ENCODE measurements at places on chromosomes 5 and 9. TPM values are rescaled to one million over a fixed set of nuclear protein-coding genes. Genes with fewer than 3 reads are reported as not detected.

GRCh38 chr9:7561527-7562080, 238.0 kb downstream of the DMAC1 start:
- DNase-seq: no peak

DNA sequence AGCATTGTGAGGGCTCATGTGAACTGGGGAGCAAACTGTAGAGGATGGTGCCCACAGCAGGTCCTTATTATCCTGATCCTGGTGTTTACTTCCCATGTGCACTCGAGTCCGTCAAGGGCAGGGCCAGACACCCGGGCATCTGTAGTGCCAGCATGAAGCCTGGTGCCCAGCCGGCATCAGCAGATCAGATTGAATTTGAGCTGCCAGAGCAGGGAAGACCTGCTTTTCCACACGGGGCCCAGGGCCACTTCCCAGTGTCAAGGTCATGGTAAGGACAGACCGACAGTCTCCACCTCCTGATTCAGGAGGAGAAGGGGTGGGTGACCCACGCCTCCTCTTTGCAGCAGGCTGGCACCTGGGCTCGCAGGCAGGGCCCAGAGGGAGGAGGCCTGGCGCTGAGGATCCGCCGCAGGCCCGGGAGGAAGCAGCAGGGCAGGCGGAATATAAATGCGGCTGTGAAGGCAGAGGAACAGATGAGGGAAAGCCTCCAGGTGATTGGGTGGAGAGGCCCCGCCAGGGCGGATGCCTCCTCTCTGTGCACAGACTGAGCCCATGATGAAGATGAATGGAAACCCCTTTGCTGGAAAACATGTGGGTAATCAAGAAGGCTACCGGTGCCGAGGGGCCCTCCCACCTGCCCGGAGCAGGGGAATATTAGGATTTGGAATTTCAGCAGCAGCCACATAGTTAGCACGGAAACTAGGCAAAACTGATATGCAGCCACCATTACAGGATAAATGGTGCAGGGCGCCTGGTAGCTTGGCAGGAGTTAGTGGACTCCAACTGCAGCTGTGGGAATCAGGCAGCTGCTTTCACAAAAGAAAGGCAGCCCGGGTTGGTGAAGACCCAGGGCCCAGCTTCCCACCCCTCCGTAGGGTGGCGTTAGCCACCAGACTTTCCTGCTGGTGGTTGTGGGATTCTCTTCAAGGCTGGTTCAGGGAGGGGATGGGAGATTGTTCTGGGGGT, 114.9 kb downstream of the GAPVD1 start:
- no peak for DNase-seq

- no peak for DNase-seq
Observed at GRCh38 chr5:513216-514100, 10.8 kb downstream of the SLC9A3 start.

DNA sequence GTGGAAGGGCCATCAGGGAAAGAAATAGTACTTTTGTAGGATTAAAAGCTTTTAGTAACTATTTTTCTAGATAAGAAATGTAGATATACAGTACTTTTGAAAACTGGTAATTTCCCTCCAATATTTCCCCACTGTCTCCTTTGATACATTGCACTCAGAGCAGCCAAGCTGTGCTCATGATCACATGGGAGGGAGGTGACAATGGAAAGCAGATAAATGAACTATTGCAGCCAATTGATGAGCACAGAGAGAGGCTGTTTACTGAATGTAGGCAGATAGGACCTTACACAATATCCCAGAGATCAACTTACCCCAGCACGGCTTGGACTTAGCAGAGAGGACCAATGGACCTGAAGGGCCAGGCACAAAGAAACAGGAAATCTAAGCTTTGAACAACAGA, 178.0 kb upstream of the NREP start:
- DNase-seq: no peak

GRCh38 chr5:94140300-94140699, 398.9 kb upstream of the POU5F2 start:
- DNase-seq: no peak

- no peak for DNase-seq
Observed at GRCh38 chr5:39760385-39761198, 335.8 kb upstream of the DAB2 start.

Gene CLTB
- total RNA-seq: 31.6 TPM

Gene KIF4B
- total RNA-seq: not detected

Gene FAM221B
- 0.32 TPM for total RNA-seq

Gene CCL28
- 23.1 TPM for total RNA-seq

Gene ST8SIA4
- 54.5 TPM for total RNA-seq

Gene TEX48
- total RNA-seq: not detected

Gene MYMK
- total RNA-seq: not detected

Gene ZDHHC11
- 22.1 TPM for total RNA-seq

Gene IL9
- total RNA-seq: not detected
